ENCODE measurements at places on chromosomes 2 and 18. TPM values are rescaled to one million over a fixed set of nuclear protein-coding genes. Genes with fewer than 3 reads are reported as not detected.

GRCh38 chr2:121019071-121019470 is 265.9 kb downstream of the TFCP2L1 start:
- no peak for DNase-seq

DNA sequence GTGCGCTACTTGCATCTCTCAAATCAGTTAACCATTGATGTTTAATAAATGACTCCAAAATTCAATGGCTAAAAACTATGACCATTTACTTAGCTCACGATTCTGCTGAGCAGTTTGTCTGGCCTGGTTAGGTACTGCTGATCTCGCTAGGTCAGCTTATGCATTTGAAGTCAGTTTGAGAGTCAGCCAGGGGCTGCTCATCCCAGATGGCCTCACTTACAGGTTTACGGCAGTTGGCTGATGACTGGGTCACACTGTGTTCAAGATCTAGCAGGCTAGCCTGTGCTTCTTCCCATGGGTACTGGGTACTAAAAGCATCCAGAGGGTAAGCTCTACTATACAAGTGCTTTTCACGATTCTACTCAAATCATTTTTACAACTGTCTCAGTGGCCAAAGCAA is 122.1 kb downstream of the DLGAP1 start:
- DNase-seq: no peak

DNA sequence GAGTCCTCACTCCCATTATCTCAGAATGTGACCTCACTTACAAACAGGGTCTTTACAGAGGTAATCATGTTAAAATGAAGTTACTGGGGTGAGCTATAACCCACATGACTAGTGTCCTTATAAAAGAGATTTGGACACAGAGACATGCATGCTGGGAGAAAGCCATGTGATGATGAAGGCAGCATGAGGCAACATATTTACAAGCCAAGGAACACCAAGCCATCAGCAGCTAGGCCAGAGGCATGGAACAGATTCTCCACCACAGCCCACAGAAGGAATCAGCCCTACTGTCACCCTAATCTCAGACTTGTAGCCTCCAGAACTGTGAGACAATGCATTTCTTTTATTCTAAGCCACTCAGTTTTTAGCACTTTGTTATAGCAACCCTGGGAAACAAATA is 171.9 kb downstream of the EN1 start:
- no peak for DNase-seq

DNA sequence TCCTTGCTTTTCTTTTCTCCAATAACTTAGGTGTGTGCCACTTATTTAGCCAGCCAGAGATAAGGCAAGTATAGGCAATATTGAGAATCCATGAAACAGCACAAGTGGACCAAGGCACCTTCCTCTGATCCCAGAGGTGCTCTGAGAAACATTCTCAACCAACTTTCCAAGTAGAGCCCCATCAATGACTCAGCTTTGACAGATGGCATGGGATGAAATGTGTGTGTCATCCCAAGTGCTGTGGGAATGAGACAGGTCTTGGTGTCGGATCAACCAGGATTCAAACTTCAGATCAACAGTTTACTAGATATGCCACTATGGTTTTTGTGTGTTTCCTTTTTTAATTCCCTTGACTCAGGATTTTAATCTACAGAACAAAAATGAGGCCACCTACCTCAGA is 164.0 kb downstream of the GRB14 start:
- no peak for DNase-seq

Gene SERPINB11
- not detected for total RNA-seq

DNA sequence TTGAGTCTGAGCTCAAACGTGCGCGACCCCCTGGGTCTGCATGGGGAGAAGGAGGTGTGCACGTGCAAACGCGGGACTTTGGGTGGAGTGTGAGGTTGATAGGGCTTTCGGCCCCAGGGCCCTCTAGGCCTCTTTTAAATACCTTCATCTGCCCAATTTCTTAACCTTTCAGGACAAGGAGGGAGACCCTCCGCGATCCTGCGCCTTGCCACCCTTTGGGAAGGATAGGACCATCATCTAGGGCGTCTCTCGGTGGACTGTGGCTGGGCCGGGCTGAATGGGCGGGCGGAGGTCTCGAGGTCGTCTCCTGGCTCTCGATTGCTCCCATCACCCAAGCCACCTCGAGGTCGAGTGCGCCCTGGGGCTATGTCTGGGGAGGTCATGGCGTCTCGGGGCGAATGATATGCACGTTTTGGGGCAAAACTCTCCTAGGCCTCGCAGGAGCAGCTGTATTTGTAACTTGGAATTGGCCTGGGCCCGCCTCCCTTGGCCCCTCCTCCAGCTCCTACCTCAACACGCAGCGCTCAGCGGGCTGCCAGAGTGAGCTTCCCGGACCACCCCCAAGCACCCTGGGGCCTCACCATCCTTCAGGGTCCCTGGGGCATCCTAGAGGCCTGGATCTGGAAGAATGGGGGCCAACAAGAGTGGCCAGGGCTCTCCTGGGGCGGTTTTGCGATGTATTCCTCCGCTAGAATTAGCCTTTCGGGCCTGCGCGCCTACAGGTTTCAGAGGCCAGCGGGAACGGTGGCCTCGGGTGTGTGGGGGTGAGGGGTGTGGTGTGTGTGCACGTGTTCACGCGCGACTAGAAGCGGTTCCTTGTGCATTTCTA is 8.7 kb upstream of the SIX3 start:
- DNase-seq: no peak

GRCh38 chr2:48715956-48716355 is 39.6 kb downstream of the LHCGR start:
- DNase-seq: no peak

Gene STPG4
- not detected for total RNA-seq

- peak; percentile 30 for DNase-seq
Observed at GRCh38 chr2:216090369-216090786, 8.7 kb downstream of the TMEM169 start.

DNA sequence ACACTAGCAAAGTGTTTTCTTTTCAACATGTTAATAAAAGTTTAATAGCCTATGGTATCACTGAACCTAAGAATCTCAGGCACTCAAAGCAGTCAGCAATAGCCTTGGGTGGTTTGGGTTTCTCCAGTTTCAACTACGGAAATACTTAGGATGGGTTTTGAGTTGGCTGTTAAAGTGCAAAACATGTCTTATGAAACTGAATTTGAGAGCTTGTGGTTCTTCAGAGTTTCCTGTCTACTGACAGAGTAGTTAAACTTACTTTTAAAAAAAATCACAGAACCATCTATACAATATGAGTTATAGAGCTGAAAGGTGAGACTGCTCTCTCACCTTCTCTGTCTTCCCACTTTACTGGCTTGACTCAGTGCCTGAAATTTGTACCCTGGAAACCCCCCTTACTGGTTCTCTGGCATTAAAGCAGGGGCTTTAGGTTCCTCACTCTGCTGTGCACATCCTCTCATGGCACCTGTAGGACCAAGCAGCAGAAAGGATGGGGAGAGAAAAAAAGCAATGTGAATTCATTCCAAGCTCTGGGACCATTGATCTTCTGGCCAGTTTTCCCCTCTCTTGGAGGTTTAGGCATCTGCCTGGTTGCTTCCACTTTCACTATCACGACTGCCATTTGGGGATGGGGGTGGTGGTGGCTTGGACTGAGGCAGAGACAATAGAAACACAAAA is 18.1 kb downstream of the CCDC141 start:
- DNase-seq: peak; percentile 71

DNA sequence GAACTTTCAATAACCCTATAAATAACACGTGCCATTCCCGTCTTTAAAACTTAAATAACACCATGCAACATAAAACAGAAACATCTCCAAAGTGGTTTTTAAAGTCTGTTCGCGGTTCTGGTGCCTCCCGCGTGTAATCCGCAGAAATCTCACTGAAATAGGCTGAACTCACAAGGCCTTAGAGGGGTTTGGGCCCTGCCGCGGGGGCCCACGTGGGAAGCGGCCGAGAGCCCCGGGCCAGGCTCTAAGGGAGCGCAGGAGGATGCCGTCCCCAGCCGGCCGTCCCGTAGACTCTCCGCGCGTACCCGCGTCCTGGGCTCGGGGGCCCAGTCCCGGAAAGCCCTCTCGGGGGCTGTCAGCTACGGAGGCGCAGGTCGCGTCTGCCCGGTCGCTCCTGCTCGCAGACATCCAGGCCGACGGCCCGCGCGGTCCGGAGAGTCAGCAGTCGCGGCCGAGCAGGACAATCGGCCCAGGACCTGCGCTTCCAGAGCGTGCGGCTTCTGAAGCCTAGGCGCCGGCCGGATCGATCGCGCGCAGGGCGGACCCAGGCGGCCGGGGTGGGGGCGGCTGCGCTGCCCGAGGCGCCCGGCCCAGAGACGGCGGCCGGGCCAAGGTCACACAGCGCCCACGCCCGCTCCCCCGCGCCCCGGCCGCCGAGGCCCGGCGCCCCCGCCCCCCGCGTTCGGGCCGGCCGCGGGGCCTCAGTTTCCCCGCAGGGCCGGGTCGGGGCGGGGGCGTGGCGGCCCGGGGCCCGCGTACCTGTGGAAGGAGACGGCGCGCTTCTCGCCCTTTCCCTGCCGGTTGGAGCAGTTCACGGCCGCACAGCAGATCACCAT is 558 bp downstream of the THAP4 start:
- peak; percentile 36 for DNase-seq

GRCh38 chr18:61172624-61173023 is 160.6 kb upstream of the CDH20 start:
- no peak for DNase-seq

All from activated naive CD4-positive, alpha-beta T cell treated with anti-CD3 and anti-CD28 coated beads for 36 hours (primary cell).